Stimulated activated CD4-positive, alpha-beta T cell treated with anti-CD3 and anti-CD28 coated beads, Interleukin-12 subunit alpha, Interleukin-12 subunit beta, amount 100 ng/mL, for 48 hours (primary cell): ENCODE measurements at places on chromosomes 3 and 15.
A peak's percentile ranks its signal among the peaks of the same experiment; 100 is the strongest.

DNA sequence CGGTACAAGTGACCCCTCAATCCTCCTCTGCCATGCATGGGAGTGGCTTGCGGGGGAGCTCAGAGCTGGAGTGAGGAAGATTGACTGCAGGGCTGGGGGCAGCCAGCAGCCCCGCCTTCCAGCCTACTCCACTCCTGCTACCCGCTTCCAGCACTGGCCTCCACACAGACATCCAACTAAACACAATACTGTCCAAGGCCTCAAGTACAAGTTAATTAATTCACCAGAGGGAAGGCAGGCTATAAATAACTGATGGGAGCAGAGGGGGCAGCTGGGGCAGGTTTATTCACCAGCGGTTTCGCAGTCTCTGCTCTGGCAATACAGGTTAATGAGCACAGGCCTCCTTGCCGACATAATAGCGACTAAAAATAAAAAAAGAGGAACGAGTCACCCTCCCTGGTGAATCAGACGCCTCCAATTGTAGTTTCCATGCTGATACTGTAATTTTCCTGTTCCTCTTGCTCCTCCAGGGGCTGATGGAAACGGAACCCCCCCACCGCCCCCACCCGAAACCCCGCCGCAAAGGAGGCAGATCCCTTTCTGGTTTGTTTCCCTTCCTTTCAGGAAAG is 166.4 kb upstream of the TLE3 start:
- no peak for DNase-seq

- DNase-seq: no peak
Observed at GRCh38 chr3:165770781-165771180, 66.4 kb downstream of the BCHE start.

DNA sequence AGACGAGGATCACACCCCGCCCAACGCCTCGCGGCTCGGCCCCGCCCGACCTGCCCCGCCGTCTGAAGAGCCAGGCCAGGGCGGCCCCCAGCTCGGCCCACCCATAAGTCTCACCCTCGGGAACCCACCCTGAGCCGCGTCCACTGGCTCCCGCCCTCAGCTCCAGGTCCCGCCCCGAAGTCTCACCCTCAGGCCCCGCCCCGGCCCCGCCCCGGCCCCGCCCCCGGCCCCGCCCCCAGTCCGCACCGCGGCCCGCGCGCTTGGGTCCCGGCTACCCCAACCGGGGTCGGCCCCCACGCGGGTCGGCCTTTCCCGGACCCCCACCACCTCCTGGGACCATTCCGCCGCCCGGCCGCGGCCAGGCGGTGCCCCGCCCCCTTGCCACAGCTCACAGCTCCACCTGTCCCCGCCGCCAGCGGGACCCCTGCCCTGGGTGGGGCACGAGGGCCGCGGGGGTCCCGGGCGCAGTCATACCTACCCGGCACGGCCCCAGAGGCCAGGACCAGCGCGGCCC is 489 bp downstream of the CSPG5 start:
- DNase-seq: peak; percentile 10

DNA sequence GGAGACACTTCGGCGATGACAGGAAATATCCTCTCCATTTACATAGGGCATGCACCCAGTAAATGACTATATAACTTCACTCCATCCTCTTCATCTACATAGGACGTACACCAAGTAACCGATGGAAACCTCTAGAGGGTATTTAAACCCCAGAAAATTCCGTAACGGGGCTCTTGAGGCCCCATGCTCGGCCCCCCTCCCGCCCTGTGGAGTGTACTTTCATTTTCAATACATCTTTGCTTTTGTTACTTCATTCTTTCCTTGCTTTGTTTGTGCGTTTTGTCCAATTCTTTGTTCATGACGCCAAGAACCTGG is 7.5 kb upstream of the FAM107A start:
- no peak for DNase-seq

DNA sequence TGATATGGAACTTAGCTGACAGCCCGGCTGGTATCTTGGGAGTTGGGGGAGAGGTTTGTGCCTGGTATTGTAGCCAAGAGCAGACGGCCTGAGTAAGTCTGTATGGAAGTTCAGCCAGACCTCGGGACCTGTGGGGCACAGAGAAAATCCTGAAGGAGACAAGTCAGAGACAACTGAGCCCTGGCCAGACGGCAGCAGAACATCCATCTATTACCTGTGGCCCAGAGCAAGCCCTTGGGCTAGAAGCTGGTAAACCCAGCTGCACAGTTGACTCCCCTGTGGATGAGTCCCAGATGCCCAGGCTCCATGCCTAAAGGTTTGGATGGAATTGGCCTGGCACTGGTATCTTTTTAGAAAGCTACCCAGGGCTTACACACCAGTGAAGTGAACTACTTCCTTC is 70.4 kb upstream of the DLG1 start:
- no peak for DNase-seq

- DNase-seq: no peak
Observed at GRCh38 chr15:92025706-92026270, 172.3 kb downstream of the SLCO3A1 start.

GRCh38 chr15:74156678-74157411 is 16.7 kb upstream of the ISLR start:
- no peak for DNase-seq

DNA sequence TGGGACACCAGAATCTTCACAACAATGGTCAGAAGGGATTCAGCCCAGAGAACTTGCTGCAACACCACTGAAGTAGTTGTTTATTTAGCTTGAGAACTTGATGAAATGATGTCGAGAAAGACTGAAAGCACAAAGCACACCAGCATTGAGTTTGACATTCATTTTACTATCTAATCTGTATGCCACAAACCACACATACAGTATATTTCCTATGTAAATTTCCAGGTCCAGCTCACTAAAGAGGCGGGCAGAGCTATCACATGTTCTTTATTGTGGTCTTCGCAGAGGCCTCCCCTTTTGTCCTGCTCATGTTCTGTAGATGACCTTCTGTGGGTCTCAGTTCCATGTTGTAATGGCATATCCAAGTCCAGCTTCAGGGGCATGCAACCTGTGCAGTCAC is 10.4 kb upstream of the FMN1 start:
- no peak for DNase-seq

GRCh38 chr3:40800343-40800742 is 275.6 kb downstream of the ZNF621 start:
- no peak for DNase-seq

- DNase-seq: peak; percentile 67
Observed at GRCh38 chr3:44729384-44729910, at the start of gene ZNF501. Gene ZNF501, plus strand, starts transcription at chr3:44729635. Its CDS starts 4,787 bp downstream, at chr3:44734422.

GRCh38 chr3:79016587-79017376 is 751.0 kb downstream of the ROBO1 start:
- no peak for DNase-seq

DNA sequence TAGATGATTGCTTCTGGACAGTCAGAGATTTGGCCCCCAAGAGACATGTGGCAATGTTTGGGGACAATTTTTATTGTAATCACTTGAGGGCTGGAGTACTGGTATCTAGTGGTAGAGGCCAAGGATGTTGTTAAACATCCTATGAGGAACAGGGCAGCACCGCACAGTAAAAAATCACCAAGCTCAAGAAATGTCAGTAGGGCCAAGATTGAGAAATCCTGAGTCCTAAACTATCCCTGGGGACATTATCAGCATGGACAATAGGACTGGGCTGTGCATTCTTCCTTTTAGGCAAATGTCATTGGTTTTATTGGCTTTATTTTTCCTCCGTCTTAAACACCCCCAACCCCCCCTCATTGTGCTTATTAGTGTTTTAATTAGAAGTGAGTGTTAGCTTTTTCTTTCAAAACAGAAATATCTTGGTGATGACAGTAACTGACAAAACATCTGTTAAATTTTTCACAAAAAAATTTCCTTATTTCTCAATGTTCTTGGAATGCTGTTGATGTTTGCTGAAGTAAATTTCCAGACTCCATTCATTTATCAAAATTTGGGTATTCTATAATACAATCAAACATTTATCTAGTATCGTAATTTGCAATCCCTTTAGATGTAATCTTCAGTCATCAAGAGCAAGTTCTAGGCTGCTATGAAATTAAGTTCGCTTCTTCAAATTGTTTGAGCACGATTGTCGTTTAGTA is 944.4 kb downstream of the VGLL3 start:
- no peak for DNase-seq

- no peak for DNase-seq
Observed at GRCh38 chr15:51144021-51144532, 49.4 kb upstream of the TNFAIP8L3 start.

DNA sequence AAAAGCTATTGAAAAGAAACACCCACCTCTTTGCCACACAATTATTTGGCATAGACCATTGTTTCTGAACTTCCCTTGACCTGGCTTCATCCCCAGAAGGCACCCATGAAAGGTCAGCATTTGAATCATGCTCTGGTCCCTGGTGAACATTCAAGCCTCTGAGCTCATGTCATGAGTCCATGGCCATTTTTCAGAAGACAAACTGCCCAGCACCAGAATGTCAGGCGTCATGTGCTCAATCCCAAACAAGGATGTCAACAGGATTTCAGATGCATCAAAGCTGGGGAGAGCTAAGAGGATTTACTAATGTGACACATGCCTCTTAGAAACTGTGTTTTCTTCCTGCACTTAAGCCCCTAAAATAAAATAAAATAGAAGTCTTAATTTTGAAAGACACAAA is 41.3 kb downstream of the TMED3 start:
- DNase-seq: no peak

- no peak for DNase-seq
Observed at GRCh38 chr3:179606534-179607085, 2.0 kb downstream of the NDUFB5 start.

DNA sequence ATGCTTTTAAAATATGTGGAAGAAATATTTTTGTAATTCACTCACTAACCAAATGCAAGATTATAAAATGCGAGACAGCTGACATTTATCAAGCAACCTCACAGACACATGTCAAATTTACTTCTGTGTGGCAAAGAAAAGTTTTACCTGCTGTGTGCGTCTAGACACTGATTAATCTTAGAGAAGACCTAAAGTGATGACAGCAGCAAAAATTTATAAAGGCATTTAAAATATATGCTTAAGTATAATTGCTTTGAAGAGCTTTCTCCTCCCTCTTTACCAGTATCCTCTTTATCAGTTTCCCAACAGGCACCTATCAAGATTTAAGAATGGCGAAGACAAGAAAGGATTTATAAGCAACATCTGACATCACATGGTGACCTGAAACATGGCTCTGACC is 37.3 kb downstream of the UBP1 start:
- no peak for DNase-seq

DNA sequence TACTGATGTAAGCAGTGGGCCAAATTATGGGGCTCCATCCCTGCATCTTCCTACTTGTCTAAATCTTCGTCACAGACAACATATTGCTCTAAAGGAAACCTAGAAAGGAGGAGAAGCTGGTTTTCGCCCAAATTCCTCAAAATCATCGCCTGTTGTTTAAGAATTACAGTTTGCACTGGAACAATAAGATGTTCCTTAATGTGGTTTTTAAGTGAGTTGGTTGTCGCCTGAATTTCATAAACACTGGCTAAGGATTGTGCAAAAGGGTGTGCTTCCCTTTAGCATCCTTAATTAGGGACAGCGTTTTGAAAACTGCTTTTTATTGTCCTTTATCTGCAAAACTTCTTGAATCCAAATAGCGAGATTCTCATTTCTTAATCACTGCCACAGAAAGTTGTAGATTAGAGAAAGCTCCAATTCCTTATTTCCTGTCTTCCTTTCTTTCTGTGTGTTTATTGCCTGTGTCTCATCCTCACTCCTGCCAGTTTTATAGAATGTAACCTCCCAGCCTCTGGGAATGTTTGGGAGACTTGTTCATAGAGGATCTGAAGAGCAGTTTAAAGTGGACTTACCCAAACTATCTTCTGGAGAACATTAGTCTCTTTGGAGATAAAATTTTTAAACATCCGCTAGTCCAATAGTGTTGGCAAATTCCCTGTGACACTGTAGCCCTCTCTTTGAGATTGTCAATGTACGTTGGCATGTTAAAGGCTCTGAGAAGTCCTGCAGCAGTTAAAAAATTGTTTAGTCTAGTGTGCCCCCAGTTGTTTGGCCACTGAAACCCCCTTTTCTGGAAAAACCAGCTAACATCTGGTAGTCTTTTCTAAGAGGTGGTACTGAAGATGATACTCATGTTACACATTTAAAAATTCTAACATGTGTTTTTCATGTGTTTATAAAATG is 50.4 kb downstream of the FLNB start:
- DNase-seq: no peak

GRCh38 chr3:57512166-57512565 is 32.0 kb downstream of the DNAH12 start:
- DNase-seq: no peak

DNA sequence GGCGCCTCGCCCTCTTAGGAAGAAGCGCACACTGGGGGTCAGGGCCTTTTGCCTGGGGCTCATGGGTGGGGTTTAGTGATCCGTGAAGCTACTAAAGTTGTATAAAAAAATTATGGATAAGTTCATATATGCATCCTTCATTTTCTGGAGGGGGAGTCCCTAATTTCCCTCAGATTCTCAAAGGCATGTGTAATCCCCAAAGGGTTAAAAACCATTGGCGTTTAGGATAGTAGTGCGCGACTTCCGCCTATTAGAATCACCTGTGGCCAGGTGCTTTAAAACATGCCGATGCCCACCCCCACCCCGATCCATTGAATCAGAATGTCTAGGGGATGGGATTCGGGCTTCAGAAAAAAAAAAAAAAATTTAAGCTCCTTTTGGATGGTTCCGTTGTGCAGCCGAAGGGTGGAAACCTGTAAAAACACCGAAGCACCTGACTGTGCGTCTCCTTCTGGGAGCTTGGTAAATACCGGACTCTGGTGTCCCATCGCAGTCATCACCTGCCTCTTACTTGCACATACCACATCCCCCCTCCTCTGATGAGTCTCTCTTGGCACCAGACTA is 570 bp downstream of the APH1B start:
- DNase-seq: no peak

- no peak for DNase-seq
Observed at GRCh38 chr3:180184816-180185215, 148.1 kb upstream of the PEX5L start.

GRCh38 chr15:48572823-48573222 is 72.7 kb downstream of the FBN1 start:
- DNase-seq: no peak

DNA sequence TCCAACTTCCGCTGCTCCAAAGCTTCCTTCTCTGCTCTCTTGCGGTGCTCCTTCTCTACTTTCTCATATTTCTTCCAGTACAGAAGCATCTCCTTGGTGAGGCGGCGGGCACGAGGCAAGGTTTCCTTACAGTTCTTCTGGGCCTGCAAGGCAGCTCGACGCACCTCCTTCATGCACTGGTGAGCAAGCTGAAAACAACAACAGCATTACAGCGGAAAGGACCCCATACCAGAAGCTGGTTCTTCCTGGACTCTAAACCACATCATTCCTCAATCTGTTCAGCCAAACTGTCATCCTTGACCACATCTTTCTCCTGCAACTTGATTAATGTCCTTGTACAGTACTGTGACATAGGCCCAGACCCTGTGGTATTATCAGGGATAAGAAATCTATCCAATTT is 36.4 kb downstream of the INO80 start:
- no peak for DNase-seq
